ENCODE measurements at places on chromosomes 4 and X.

GRCh38 chr4:105422207-105422920 is 51.5 kb downstream of the PPA2 start:
- no peak for DNase-seq

DNA sequence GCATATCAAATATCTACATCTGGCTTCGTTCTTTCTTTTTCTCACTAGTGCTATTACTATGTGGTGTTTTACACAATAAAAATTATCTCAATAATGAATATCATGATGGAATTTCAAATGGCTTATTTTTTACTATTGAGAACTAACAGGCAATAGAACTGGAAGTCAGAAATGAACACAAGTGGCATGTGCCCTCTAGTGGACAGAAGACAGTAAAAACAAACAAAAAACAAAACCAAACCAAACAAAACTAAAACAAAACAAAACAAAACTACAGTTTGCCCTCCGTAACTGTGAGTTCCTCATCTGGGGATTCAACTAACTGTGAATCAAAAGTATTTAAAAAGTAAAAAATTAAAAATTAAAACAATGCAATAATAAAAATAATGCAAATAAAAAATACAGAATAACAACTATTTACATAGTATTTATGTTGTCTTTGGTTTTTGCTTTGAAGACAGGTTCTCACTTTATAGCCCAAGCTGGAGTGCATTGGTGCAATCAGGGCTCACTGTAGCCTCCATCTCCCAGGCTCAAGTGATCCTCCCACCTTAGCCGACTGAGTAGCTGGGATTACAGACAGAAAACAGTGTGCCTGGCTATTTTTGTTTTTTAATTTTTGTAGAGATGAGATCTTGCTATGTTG is 195.6 kb upstream of the TACR3 start:
- peak; percentile 14 for DNase-seq

DNA sequence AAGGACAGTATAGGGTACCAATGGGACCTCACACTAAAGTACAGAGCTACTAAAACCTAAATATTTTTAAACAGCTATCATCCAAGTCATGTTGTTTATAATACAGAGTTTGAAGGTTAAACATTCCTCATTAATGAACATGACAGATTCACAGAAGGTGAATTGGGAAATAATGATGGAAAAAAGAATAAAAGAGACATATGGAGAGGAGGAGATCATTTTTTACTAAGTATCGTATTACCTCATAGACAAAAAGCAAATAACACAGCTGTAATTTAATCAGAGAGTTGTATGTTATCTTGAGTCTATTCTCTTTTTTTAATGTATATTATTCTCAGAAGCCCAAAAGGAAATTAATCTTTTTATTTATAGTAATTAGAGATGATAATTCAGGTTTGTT is 7.9 kb downstream of the PLK4 start:
- no peak for DNase-seq

DNA sequence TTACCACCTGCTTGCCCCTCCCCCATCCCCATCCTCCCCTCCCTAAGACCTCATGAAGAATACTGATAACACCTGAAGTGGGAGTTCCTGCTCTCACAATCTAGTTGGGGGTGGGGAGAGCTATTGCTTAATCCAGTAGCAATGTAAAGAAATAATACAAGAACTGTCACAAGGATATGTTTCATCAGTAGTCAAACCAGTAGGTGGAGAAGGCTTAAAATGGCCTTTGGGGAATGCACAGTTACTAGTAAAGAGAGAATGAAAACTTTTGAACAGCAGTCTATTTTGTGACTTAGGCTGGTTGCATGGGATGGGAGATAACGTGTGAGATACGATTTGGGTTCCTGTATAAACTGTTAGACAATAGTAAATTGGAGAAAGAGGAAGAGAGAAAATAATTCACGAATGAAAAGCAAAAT is 6.0 kb downstream of the GALNT7 start:
- no peak for DNase-seq

DNA sequence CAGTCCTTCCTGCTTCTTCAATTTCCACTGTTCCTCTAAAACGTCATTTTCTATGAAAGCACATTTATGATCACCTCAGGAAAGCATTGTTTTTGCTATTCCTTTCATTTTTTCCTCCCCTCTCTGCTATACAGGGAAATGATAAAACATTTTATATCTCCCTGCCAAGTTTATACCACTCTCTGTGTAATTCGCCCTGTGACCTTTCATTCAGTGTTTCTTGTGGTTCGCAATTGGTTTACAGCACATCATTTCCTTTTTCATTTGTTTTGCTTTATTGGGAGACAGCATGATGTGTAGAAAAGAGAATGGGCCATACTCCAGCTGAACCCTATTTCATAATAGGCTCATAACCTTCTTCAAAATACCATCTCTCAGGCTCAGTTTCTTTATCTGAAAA is 99.9 kb upstream of the RAPGEF2 start:
- no peak for DNase-seq

- no peak for DNase-seq
These were observed 22.6 kb downstream of the WDR1 start for GRCh38 chr4:10093801-10094552.

- no peak for DNase-seq
These were observed 37.0 kb downstream of the HPGDS start for GRCh38 chr4:94305466-94306225.

- peak; percentile 37 for DNase-seq
These were observed 29.6 kb downstream of the PDK3 start for GRCh38 chrX:24494647-24495075.

DNA sequence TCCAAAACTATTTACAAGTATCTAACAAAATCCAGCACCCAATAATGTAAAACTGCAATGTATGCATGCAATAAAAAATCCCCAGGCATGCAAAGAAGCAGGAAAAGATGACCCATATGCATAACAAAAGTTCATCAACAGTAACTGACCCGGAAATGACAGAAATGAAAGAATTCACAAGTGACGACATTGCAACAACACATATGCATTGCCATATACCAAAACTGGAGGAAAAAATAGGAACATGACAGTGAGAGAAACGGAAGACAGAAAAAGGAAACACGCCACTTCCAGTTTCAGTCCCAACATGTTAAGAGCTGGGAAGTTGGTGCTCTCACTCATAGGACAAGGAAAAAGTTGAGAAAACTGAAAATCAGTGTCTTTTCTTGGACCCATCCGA is 154.6 kb downstream of the EVC2 start:
- no peak for DNase-seq

GRCh38 chr4:57736781-57737180 is 626.6 kb upstream of the IGFBP7 start:
- no peak for DNase-seq

GRCh38 chr4:1417522-1418390 is 11.5 kb upstream of the NKX1-1 start:
- DNase-seq = no peak

Measured in fibroblast of skin of left quadriceps (primary cell).